ENCODE measurements at places on chromosomes 7 and 10. TPM values are rescaled to one million over a fixed set of nuclear protein-coding genes. Genes with fewer than 3 reads are reported as not detected.

The CYP2C9 gene
- total RNA-seq: not detected

The PRPS1L1 gene
- total RNA-seq: not detected

The PLEKHS1 gene
- 0.24 TPM for total RNA-seq

The COL26A1 gene
- not detected for total RNA-seq
